ENCODE measurements at places on chromosomes 4 and X.

- DNase-seq: peak; percentile 83
Observed at GRCh38 chr4:44726038-44726871, at the start of gene GNPDA2. GNPDA2 (minus strand) TSS chr4:44726556; CDS start chr4:44722207, 4,349 bp downstream.

GRCh38 chr4:52780617-52781354 lies 29.6 kb upstream of the ERVMER34-1 start:
- no peak for DNase-seq

GRCh38 chr4:78671903-78672815 lies 104.0 kb upstream of the BMP2K start:
- DNase-seq: no peak

DNA sequence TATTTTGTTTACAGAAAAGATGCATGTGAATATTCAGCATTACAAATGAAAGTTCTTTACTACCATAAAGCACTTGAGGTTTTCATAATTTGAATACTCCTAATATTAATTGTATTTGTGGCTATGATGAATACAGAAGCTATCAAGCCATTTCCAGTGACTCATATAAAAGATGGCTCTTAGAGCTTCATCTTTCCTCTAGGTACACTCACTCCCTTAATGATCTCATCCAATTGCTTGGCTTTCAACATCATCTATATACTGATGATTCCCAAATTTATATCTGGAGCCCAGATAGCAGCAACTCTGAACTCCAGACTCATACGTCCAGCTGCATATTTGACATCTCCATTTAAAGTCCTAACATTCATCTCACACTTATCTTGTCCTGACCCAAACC lies 183.4 kb upstream of the FAM241A start:
- DNase-seq: no peak

- DNase-seq: no peak
Observed at GRCh38 chrX:78029663-78030062, 60.2 kb upstream of the PGAM4 start.

DNA sequence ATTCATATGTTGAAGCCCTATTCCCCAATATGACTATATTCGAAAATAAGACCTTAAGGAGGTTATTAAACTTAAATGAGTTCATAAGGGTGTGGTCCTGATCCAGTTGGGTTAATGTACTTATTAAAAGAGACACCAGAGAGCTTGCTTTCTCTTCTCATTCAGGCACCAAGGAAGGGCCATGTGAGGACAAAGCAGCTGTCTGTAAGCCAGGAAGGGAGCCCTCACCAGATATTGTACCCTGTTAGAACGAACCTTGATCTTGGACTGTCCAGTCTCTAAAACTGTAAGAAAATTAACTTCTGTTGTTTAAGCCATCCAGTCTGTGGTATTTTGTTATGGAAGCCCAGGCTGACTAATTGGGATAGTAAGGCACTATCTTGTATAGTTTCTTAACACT lies 9.1 kb upstream of the YTHDC1 start:
- no peak for DNase-seq

DNA sequence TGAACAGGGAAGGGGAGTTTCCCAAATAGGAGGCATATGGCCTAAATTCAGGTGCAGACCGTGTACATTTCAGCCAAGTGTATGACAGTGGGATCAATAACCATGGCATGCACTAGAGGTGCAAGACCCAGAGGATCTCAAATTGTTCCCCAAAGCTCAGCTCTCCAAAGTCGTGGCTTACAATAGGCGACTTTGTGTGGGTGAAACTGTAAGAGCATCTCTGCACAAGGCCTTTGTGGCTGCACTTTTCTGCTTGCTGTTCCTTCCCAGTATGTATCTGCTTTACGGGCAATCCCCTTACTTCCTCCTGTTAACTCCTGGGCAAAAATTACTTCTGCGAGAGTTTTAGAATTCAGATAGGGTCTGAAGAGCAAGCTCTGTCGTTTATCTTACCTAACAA lies 518.3 kb upstream of the ZFP42 start:
- DNase-seq: no peak

GRCh38 chr4:25813448-25814106 lies 49.2 kb downstream of the SEL1L3 start:
- DNase-seq: no peak

- no peak for DNase-seq
Observed at GRCh38 chr4:8437281-8437680, 3.2 kb downstream of the ACOX3 start.

DNA sequence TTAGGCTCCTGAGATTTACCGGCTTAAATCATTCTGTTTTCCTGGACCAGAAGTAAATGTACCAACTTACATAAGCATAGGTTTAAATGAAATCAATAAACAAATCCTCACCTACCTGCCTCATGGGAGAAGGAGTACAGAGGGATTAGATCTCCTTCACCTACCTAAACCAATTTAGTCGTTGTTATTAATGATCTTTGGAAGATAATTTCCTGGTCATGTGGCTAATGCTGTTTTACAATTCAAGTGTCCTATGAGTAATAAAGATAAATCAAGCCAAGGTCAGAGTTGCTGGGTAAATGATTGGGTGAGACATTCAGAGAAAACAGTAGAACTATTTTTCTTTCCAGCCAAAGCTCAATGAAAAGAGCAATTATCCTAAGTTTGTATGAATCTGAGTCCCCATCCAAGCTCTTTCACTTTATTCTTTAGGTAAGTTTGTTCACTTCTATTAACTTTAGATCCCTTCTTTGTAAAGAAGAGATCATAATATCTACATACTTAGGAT lies 423.0 kb upstream of the FAM241A start:
- no peak for DNase-seq

Measured in CD4-positive, alpha-beta T cell treated with Interferon gamma for 1 hour (primary cell).